ENCODE measurements at places on chromosomes 3 and 15.

DNA sequence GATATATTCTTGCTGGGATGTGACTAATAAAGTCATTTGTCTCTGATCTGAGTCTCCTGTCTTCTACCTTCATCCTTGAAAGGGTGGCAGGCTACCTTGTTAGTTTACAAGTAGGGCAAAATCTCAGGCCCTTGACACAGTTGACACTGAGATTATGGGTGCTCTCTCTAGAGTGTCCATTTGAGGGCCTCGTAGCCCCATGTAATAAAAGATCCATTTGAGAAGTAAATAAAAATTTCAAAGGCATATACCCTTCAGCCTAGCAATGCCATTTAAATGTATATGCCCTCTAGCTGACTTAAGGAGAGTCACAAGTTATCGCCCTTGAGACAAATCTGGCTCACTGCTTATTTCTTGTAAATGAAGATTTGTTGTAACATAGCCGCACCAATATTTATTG is 98.6 kb downstream of the TCF12 start:
- DNase-seq, result no peak

DNA sequence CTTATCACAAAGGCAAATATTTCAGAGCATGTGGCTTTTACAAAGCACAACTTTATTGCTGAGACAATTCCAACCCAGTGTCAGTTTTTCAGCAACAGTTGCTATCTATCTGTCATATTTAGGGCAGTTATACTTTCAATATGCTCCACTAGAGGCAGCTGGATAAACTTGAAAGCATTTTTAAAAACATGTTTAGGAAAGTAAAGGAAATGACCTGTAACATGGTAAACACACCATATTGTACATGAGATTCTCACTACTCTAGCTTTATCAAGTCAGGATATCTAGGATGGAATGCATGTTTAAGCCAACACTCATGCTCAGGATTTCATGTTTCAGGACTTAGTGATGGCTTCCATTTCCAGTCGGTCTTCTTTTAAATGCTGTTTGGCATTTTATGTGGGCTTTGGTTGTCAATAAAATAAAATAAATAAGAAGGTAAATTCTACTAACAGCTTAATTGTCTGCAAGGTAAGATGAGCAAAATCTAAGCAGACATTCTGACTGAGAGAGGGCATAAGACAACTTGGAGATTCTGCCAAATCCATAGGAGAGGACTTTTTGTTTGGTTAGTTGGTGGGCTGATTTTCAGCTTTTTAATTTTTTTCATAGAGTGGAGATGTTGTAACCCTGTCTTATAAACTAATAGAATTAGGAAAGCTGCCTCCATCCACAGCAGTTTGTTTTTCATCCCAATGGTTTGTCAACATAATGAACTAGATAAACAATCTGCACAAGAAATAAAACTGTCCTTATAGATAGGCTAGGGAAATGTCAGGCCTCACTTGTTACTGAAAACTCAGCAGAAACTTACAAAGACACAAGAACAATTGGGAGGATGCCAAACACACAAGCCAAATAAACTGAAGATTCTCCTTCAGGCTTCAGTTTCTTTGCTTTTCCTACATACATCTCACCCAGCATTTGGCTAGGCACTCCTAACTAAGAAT is 63.4 kb upstream of the CPB1 start:
- DNase-seq, result no peak

- no peak for DNase-seq
These were observed 894.0 kb downstream of the ROBO2 start for GRCh38 chr3:77933926-77934325.

GRCh38 chr3:193974671-193975535 is 161.0 kb upstream of the HES1 start:
- no peak for DNase-seq

GRCh38 chr3:51997172-51997571 is 1.5 kb upstream of the RPL29 start:
- no peak for DNase-seq

- DNase-seq, result no peak
These were observed 156.7 kb downstream of the SUCLG2 start for GRCh38 chr3:67497746-67498145.

GRCh38 chr3:177338697-177339219 is 141.5 kb upstream of the TBL1XR1 start:
- no peak for DNase-seq

- no peak for DNase-seq
These were observed 77.0 kb downstream of the EPHA3 start for GRCh38 chr3:89184151-89184995.

DNA sequence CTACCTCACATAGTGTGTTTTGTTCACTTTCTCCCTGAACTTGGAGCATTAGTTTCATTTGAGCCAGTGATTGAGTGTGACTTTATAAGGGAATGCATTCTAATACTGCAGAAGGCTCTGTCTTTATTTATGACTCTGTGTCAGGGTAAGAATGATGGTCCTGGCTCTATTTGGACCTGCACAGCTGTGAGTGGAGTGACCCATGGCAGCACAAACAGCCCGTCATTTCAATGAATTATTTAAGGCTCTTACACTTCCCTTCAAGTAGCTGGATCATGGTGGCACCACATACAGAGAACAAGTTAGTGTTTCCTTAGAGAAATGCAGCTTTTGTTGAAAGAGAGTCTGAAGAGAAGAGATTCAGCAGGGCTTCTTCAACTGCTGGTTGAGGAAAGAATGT is 16.4 kb downstream of the TMEM108 start:
- DNase-seq, result no peak

DNA sequence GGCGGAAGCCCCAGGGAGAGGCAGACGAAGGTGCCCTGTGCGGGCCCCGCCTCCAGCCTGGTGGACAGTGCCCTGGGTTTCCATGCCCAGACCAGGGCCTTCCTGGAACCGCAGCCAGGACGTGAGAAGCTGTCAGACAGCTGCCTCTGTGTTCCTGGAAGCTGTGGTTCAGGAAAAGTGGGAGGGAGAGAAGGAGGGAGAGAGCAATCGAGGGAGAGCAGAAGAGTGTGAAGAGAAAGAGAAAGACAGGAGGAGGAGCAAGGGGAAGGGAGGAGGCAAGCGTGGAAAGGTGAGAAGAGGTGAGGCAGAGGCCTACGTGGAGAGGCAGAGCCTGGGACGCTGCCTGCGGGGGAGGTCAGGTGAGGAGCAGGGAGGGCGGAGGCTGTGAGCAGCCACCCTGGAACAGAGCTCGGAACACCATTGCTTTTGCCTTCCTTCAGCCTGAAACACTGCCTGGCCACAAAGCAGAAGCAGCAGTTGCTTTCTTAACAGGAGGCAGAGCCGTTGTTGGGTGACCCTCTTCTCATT is 18.6 kb downstream of the ZDHHC19 start:
- DNase-seq, result peak; percentile 38

DNA sequence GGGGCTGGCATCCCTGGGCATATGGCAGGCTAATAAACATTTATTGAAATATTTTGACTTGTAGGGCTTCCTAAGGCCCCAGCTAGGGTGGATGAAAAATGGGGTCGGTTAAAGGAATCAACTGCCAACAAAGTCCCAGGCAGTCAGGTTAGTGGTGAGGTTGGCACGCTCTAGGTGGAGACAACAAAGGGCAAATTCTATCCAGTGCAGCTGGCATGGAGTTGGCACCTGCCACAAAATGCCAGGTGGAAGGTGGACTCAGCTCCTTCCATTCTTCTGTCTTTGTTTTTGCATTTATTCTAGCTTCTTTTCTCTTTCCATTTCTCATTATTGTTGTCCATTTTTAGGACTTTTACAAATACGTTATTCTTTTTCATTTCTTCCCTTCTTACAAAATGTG is 31.0 kb downstream of the LCMT2 start:
- DNase-seq, result no peak

- no peak for DNase-seq
These were observed 7.1 kb downstream of the KCNH8 start for GRCh38 chr3:19155375-19155774.

DNA sequence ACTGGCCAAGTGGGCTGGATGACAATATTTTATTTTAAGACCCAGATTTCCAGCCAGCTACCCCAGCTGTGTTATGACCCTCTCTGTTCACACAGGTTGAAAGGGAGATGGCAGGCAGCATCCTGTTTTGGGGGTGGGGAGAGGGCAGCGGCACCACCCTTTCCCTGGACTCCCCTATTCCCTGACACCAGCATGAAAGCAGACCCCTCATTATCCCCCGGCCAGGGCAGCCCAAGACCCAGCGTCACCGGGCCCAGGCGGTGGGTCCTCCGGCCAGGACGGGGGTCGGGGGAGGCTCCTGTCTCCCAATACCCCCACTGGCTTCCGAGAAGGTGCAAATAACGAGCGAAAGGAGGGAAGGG is 127.6 kb upstream of the MEF2A start:
- no peak for DNase-seq

DNA sequence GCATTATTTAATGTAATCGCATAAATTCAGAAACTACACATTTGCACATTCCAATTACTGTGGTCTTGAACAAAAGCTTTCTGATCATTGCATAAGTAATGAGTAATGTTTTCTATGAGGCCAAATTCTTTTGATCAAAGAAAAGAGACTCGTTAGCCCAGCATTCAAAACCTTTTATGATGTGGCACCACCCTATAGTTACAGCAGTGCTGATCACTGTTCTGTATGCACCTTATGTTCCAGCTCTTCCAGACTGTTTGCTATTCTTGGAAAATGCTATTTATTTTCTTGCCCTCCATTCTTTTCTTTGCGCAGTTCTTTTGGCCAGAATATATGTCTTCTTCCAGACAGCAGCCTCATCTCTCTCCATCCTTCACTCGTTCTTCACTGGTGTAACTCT is 42.3 kb downstream of the MAP3K13 start:
- DNase-seq, result no peak

DNA sequence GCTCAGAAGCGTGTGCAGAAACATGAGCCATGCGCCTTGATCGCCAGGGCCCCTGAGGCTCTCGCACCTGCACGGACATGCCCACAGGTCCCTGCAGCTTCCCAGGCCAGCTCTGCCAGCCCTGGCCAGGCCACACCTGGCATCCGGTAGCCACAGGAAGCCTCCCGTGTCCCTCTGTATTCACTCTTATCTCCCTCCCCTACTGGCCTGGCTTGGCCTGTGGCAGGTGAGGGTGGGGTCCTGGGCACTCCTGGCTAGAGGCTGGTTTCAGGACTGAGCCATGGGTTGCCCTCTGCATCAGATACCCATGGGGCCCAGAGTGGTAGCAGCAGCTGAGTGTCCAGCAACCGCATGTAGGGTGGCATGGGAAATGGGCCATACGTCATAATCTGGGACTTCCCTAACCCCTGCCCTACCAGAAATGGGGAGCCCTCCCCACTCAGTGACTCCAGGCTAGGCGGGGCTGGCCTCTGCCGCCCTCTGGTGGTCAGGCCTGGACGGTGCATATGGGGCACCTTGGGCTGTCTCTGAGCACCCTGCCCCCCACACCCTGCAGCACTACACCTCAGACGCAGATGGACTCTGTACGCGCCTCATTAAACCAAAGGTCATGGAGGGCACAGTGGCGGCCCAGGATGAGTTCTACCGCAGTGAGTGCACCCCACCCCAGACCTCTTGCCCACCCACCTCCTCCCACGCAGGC is 12.6 kb upstream of the LMAN1L start:
- peak; percentile 85 for DNase-seq

DNA sequence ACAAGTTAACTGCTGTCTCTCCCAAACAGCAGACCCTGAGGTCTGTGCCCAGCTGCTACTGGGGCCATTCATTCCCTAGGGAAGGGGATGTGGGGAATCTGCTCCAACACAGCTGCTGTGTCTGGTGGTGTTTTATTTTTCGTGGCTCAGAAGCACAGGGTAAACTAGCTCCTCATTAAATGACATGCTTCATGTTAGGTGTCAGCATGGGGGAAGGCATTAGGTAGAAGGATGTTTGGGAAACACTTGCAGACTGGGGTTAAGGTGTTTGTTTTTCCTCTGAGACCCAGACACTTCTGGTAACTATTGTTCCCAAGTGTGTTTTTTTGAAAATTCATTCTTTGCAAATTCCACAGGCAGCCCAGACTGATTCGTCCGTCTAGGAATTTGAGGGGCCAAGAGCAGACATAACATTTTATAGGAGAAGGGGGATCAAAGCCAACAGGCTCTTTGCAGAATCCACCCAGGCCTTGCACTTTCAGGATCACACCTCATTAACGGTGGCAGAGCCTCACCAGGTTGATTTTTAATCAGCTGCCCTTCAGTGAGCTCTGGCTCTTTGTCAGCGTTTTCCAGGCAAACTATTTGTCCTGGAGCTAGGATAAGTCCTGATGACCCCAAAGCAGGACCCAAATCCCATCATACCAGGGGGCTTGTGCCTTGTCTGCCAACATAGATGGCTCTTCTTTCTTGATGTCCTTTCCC is 65.4 kb upstream of the ITGA11 start:
- no peak for DNase-seq

- no peak for DNase-seq
These were observed 48.8 kb downstream of the WWTR1 start for GRCh38 chr3:149608987-149609386.

DNA sequence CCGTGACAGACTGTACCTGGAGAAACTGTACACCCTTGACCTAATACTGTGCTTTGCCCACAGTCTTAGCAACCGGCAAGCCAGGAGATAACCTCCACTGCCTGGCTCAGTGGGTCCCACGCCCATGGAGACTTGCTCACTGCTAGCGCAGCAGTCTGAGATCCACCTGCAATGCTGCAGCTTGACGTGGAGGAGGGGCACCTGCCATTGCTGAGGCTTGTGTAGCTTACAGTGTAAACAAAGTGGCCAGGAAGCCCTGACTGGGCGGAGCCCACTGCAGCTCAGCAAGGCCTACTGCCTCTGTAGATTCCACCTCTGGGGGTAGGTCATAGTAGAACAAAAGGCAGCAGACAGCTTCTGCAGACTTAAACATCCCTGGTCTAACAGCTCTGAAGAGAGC is 189.3 kb downstream of the EDEM1 start:
- DNase-seq, result peak; percentile 13

Data from stimulated activated naive B cell treated with anti-CD40 and anti-IgM and Interleukin-4, amounts not matched to agents 10 μg/mL and 1 μg/mL and 100 μg/mL, for 72 hours (primary cell).